ENCODE measurements at places on chromosomes 4 and X.

GRCh38 chrX:97268182-97268680 is 384.5 kb downstream of the RPA4 start:
- DNase-seq = no peak

DNA sequence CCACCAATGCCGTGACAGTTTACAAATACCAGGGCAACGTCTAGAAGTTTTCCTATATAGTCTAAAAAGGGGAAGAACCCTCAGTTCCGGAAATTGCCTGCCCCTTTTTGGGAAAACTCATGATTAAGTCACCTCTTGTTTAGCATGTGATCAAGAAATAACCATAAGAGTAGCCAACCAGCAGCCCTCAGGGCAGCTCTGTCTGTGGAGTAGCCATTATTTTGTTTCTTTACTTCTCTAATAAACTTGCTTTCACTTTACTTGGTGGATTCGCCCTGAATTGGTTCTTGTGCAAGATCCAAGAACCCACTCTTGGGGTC is 20.0 kb upstream of the HOPX start:
- DNase-seq = no peak

GRCh38 chr4:5211282-5211839 is 160.1 kb downstream of the STK32B start:
- DNase-seq = no peak

DNA sequence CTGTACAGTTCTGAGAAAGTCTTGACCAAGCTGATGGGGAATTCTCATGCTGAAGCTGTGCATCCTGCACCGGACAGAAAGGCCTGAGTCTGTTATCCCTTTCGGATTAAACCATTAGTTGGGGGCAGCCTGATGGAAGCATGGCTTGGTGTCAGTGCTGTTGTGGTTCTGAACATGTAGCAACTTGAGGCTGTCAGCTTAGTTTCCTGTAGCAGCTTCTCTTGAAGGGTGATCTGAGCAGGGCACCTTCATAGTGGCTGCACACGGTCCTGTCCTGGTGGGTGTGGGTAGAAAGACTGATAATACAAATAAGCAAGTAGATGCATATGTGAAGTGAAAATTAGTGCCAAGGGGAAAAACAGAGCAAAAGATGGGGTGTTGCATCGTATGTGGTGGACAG is 11.7 kb downstream of the KIAA0232 start:
- no peak for DNase-seq

DNA sequence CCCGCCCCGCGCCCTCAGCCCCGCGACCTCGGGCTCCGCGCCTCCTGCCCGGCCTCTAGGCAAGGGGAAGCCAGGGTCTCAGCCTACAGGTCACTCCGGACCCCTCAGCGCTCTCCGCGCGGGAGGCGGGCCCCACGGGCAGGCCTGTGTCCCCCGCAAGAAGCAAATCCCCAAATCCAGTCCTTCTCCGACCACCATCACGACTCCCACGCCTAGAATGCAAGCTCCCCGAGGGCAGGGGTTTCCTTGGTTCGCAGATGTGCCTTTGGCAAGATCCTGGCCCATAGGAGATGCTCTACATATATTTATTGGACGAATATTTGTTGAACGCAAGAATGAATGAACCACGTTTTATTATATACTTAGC is 260 bp upstream of the CCDC149 start:
- DNase-seq = no peak

GRCh38 chr4:98946359-98946758 is 17.4 kb upstream of the EIF4E start:
- no peak for DNase-seq

DNA sequence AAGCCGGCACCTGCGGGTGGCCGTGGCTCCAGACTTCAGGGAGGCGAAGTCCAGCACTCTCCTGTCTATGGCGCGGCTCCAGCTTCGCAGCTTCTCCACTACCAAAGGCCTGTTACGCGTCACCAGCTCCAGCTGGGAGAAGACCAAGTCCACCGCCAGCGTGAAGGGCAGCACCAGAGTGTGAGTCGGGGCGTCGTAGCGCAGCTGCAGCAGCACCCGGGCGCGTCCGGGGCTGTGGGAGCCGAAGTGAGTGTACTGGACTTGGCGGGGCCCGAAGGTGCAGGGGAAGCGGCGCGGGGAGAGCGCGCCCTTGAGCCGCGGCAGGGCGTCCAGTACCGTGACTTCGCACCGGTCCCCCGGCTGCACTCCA is 444 bp downstream of the FREM3 start:
- no peak for DNase-seq

DNA sequence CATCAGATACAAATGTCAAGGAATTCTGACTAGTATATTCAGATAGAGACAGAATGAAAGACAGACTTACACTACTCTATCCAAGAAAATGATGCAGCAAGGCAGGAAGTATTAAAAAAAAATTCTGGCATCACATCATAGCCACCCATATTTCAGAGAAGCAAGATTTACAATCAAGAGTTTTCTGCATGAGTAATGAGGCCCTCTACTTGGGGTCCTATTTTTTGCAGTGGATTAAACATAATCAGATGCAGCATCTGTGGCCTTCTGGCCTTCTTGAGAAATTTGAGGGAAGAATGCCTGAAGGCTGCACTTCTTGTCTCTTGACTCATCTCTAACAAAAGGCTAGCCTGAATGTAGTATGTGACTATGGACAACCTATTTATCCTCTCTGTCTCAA is 48.2 kb upstream of the SLIT2 start:
- DNase-seq = no peak

DNA sequence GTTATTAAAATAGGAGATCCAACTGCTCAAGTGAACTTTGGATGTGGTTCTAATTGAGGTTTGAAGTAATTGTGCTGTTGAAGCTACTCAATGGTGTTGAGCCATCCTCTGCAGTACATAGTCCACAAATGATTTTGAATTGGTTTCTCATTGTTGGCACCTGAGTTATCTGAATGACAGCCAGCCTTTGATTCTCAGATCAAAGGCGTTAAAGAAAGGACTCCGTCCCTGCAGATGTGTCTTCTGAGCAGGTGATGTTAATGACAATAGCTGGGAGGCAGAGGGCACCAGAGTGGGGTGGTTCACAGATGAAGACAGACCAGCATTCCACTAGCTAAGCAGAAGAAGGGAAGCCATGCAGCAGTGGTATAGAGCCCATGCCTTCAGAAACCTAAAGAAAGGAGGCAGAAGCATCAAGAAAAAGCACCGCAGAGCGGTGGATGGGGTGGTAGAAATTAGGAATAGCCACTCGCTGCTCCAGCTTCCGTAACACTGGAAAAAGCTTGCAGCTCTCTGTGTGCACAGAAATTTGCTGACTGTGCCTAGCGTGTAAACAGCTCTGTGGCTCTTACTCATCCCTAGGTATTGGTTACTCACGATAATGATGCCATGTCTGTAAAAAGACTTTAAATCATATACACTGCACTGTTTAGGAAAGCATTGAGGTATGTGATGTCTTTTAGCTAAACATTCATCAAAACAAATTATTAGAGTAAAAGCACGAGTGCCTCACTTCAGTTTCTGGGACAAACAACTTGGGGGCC is 79.2 kb upstream of the CLCN4 start:
- no peak for DNase-seq

DNA sequence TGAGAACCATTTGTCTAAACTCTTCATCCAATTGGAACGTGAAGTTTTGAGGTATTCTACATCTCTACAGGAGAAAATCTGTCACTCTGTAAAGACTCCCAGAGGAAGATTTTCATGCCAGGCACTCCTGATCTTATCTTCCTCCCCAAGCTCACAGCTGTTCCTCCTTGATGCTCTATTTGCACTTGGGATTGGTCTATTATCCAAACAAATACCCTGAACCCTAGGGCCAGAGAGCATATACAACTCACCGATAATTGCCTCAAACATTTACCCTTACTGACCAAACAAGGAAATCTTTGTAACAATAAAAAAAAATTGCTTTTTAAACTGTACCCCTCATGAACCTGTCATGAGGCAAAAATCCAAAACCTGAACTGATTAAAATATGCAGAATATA is 372.7 kb downstream of the SH2D1A start:
- DNase-seq = no peak

DNA sequence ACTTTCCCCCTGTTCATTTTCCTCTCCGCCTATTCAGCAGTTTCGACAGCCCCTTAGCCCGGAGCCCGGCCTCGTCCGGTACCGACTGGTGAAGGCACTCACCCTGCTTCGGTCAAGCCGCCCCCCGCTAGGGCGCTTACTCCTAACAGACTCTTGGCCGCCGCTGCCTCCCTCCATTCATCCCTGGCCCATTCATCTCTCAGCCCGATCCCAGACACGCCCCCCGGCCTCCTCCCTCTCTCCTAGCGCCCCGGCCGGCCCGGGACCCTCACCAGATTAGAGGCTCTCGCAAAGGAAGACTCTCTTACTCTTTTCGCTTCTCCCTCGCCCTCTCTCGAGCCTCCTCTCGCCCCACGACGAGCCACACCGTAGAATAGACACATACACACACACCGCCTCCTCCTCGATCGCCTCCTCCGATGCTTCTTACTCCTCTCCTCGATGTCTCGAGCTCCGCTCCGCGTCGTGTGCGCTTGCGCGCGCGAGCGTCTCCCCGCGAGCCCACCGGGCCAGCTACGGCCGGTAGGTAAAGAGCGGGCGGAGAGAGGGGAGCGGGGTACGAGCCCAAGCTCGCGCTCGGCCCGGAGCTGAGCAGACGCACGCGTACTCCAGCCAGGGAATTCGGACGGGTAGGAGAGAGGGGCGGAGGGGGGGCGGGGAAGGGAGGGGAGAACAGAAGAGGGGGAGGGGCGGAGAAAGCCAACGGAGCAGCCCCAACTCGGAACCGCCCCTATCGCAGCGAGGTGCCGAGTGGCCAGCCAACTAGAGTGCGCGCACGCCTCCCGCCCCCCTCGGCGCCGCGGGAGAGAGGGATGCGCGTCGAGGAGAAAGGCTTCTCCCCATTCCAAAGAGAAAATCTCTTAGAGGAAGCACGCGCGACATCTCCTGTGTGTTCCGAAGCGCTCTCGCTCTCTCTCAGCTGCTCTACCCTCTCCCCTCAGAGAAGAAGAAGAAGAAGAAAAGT is at the start of gene WNK3:
Gene WNK3, minus strand, starts transcription at position 633 of the 964 bp plus-strand sequence.
- DNase-seq = peak; percentile 55

DNA sequence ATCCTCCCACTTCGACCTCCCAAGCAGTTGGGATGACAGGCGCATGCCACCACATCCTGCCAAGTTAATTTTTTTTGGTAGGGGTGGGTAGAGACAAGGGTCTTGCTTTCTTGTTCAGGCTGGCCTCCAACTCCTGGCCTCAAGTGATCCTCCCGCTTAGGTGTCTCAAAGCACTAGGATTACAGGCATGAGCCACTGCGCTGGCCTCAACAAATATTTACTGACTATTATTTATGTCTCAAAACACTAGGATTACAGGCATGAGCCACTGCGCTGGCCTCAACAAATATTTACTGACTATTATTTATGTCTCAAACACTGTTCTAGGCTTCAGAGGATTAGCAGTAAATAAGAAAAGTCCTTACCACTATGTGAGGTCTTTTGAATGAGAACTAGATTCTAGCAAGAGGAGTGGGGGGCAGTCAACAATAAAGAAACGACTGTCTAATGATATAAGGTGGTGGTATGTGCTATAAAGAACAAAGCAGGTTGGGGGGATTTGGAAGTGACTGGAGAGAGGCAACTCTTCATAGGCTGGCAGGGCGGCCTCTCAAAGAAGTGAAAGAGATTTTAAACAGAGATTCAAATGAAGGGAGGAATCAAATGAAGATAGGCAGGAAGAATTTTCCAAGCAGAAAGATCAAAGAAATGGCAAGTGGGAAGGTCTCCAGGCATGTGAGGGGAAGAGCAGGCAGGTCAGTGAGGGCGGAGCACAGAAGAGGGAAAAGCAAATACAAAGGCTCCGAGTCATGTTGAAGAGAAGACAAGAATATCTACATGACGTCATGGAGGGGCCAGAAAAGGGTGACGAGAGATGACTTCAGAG is 12.7 kb upstream of the ACSL1 start:
- DNase-seq = no peak

- DNase-seq = no peak
Observed at GRCh38 chr4:110808351-110808878, 185.5 kb upstream of the PITX2 start.

- no peak for DNase-seq
Observed at GRCh38 chr4:121479808-121480207, 99.0 kb upstream of the QRFPR start.

DNA sequence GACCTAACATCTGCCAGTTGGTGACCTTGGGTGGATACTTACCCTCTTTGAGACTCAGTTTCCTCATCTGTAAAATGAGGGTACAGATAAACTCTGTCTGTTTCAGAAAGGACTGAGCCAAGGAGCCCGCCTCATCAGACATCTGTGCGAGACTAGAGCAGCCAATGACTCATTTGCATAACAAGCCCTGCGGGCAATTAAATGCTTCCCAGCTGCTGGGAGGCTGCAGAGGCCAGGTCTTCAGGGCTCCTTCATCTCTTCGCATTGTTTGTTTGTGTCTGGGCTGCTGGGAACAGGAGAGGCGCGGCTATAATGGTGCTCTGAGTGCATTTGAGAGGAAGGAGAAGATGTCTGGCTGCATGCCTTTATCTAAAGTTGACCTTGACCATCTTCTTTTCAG is 85.0 kb downstream of the ADRA2C start:
- DNase-seq = no peak

- DNase-seq = no peak
Observed at GRCh38 chr4:78308517-78308916, 243.1 kb upstream of the ANXA3 start.

GRCh38 chr4:156111686-156112085 is 158.0 kb upstream of the CTSO start:
- no peak for DNase-seq

DNA sequence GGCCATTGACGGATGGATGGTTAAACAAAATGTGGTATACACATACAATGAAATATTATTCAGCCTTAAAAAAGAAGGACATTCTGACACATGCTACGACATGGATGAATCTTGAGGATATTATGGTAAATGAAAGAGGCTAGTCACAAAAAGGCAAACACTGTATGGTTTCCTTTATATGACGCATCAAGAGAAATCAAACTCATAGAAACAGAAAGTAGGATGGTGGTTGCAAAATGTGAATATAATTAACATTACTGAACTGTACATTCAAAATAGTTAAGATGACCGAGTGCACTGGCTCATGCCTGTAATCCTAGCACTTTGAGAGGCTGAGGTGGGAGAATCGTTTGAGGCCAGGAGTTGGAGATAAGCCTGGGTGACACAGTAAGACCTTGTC is 9.5 kb upstream of the CASK start:
- DNase-seq = no peak

DNA sequence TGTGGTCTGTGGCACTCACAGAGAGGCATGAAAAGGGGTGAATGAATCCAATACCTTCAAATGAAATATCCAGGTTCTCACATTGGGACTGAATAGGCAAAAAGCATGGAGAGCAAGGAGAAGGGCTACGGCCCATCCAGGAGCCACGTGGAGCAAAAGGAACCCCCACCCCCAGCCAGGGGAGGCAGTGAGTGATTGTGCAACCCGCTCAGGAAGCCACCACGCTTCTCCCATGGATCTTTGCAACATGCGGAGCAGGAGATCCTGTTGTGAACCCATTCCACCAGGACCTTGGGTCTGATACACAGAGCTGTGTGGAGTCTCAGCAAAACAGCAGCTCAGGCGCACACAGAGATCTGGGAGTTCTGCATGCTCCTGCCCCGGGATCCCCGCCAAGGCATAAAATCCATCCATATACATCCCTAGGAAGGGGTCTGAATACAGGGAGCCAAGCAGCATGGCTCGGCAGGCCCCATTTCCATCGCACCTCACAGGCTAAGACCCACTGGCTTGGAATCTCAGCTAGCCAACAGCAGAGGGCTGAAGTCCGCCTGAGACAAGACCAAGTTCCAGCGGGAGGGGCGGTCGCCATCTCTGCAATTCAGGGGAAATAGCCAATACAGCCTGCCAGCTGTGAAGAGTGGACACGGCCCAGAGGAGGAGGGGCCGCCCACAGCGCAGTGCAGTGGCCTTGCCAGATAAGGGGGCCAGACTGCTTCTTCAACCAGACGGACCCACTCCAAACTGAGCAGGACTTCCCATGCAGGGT is 80.2 kb downstream of the FGF16 start:
- peak; percentile 15 for DNase-seq

- DNase-seq = no peak
Observed at GRCh38 chr4:181004056-181004455, 1239.1 kb upstream of the TENM3 start.

All from anterior cingulate cortex (tissue), 58 donors.